ENCODE measurements at places on chromosomes 2 and 18. TPM values are rescaled to one million over a fixed set of nuclear protein-coding genes. Genes with fewer than 3 reads are reported as not detected.

Gene ARHGAP25
- 79.8 TPM for total RNA-seq

Gene THSD7B
- total RNA-seq: not detected

Gene KRTCAP3
- total RNA-seq: 6.4 TPM

- no peak for DNase-seq
These were observed 336.3 kb downstream of the DYSF start for GRCh38 chr2:71789556-71790204.

- DNase-seq: no peak
These were observed 246.8 kb downstream of the TMEM182 start for GRCh38 chr2:103008586-103008985.

DNA sequence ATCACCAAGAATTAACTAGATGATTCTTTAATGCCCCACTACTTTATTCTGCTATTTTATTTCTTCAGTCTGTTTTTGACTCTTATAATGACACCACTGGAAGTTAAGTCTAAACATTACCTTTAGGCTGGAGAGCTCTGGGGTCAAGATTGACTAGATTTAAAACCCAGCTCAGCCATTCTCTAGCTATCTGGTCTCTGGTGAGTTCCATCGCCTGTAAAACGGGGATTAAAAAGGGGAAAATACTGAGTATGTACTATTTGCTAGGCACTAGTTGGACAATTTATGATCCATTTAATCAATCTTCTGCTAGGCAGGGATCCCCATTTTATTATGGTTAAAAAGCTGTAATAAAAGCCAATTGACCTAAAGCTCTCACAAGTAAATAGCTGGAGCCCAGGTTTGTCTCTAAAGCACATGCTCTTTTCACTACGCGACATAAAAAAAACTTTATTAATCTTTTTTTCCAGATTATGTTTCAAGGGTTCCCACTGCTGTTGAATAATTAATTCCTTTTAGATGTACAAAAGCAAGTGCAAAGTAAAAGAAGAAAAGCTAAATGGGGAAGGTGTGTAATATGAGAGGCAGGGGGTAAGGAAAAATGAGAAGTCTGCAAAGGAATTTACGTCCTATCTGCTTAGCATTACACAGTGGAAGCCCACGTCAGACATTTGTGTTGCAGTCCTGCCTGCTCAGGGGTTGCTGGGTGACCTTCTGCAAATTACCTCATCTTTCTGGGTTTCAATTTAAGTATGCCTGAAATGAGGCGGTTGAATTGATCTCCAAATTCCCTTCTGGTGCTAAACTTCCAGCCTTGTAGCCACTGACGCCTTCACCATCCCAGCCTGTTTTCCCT, 918 bp upstream of the NABP1 start:
- peak; percentile 76 for DNase-seq

DNA sequence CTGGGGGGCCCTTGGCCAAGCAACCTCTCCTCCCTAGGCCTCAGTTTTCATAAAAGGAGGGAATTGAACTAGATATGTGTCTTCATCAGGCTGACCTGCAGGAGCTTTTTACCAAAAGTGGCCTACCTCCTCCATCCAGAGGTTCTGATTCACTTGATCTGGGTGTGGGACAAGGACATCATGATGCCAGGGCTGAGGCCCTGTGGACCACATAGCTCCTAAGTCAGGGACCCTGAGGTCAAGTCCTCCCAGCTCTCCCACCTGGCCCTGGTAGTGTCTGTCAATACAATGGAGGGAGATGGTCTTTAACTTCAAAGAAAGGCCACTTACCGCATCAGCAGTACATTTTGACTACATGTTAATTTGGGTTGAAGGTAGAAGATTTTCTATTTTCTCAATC, 10.4 kb downstream of the IL1RN start:
- no peak for DNase-seq

GRCh38 chr18:316393-316792, 48.5 kb upstream of the THOC1 start:
- DNase-seq: no peak

GRCh38 chr2:55763721-55764120, 70.1 kb upstream of the PNPT1 start:
- no peak for DNase-seq

DNA sequence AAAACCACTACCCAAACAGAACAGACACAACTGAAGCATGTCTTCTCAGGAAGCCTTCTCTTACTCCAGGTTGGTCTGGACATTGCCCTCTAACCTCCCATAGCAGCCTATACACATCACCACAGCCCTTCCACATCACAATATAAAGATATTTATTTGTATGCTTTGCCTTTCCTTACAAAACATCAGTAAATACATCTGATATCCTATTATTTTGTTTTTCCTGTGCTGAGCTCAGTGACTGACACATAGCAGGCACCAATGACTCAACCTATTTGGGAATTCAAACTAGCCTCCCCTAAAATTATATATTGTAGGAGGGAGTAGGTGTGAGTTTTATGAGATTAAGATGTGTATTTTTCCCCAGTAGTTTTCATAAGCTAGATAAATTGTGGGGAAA, 28.8 kb downstream of the SLC40A1 start:
- DNase-seq: no peak
